ENCODE measurements at places on chromosomes 2 and 18.
A peak's percentile ranks its signal among the peaks of the same experiment; 100 is the strongest.

DNA sequence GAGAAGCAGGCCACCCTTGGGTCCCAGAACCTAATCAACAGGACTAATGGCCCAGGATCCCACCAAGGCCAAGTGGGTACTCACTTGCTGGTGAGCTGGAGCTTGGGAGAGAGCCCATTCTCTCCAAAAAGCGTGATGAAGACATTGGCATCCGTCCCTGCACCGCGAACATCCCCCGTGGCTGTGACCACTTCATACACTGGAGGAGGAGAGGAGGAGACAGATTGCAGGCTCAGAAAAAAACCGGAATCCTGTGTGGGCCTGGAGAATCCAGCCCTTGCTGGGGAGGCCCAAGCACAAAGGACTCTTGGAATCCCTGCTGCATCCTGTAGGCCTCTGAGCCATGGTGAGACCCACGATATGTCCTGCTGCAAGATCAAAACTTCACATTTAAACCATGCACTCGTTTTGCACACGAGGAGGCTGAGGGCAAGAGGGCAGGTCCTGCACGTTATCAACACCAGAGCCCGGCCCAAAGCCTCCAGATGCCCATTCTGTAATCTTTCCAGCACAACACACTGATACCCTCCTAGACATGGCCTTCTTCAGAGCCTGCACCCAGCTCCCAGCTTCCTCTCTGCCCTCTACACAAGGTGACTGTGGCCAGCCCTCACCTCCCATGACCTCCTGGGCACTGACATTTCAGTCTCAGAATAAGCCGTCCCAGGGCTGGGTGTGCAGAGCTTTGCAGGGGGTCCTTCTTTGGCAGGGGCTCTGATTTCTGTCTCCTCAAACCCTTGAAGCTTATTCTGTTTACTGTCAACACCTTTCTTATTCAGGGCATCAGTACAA is 7.8 kb downstream of the LOXHD1 start:
- no peak for DNase-seq

- peak; percentile 67 for DNase-seq
Measured at GRCh38 chr2:102141970-102142828, at the start of gene IL1R1. Gene IL1R1 (plus strand): TSS chr2:102142746. CDS start chr2:102157725, 14,979 bp downstream.

DNA sequence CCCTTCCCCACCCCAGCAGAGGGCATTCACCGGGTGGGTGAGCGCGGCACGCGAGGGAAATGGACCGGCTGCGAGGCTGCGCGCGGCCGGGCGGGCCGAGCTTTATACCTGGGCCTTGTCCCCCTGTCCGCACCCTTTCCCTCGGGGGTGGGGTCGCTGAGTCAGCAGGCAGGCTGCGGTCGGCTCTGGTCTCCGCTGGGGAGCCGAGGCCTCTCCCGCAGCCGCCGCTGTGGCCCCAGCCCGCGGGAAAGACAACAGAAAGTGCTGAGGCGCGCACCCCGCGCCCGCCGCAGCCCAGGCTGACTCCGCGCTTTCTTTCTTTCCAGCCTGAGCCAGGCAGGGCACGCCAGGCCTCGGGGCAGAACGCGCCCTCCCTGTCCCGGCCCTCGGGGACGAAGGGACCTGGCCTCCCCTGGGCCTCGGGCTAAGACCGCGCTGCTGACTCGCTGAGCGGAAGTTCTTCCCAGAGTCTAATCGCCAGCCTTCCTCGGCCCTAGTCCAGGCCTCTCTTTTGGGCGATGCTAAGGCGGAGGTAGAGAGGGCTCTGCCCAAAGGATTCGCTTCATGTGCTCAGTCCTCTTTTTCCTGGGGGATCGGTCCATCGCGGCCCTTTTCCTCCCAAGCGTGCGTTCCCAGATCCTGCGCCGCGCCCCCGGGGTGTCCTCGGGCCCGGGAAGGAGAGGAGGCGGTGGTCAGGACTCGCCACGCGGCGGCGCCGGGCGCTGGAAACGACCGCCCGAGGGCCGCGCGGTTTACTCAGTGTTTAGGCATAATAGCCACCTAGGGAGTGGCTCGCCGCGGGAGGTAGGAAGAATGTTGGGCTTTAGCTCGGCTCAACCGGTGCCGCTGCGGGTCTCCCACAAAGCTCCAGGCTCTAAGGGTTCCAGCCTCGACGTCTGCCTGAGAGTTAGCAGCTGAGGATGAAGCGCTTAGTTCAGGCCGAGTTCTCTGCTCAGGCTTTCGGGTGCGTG is at the start of gene CRYBA2:
CRYBA2 (minus strand) TSS at position 78 of the 971 bp plus-strand sequence. CDS start 246 bp downstream, outside the sequence.
- DNase-seq: no peak

- no peak for DNase-seq
Measured at GRCh38 chr18:22670914-22671313, 253.2 kb upstream of the CTAGE1 start.

GRCh38 chr2:121490584-121491133 is 40.0 kb upstream of the RNU4ATAC start:
- DNase-seq: no peak

GRCh38 chr18:36539674-36540231 is 242.2 kb downstream of the FHOD3 start:
- no peak for DNase-seq

DNA sequence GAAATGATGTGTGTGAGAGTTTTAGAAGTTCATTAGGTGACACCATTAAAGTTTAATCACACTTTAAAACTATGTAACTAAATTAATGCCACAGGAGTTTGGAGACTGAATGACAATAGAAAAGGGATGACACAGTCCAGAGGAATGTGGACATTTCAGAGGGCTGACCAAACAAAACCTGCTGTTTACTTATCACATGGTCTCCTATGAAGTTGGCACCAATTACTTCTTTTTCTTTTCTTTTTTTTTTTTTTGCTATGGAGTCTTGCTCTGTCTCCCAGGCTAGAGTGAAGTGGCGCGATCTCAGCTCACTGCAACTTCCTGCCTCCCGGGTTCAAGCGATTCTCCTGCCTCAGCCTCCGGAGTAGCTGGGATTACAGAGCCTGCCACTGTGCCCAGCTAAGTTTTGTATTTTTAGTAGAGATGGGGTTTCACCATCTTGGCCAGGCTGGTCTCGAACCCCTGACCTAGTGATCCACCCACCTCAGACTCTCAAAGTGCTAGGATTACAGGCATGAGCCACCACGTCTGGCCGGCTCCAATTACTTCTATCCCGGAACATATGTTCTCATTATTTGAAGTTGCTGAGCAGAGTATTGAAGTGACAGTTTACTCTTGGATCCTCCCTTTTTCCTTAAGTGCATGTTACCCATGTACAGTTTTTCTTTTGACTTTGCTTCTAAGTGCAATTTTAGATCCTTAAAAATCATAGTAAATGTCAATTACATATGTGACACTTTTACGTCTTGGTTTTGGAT is 4.3 kb downstream of the AGPS start:
- no peak for DNase-seq

- no peak for DNase-seq
Measured at GRCh38 chr2:130391058-130391871, 35.4 kb downstream of the PTPN18 start.

DNA sequence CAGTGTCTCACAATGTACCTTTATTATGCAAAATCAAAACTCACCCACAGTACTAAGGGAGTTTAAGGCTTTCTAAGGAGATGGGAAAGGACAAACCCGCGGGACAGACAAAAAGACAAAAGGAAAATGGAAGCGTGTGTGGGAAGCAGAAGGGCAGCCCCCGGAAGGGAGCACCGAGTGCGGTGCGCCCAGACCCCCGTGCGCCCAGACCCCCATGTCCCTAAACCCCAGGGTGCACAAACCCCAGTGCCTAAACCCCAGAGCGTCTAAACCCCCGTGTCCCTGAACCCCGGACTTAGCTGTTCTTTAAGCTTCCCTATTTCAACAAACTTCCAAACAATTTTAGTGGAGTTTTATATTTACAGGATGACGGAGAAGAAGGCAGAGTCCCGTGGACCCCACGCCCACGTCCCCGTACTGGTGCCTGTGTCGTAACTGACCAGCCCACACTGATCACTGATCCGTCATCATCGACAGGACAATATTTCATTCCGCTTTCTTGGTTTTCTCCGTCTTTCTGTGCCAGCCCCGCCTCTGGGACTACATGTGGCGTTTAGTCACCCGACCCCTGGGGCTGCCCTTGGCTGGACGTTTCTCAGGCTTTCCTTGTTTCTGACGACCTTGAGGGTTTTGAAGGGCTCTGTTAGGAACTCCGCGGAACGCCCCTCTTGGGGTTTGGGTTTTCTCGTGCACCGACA is 76.9 kb downstream of the RTP5 start:
- DNase-seq: no peak

GRCh38 chr2:64455545-64455944 is 1.6 kb downstream of the LGALSL start:
- no peak for DNase-seq

GRCh38 chr18:54240629-54241107 is 16.2 kb upstream of the MBD2 start:
- no peak for DNase-seq

GRCh38 chr2:98771721-98772524 is 41.0 kb upstream of the MGAT4A start:
- no peak for DNase-seq

- no peak for DNase-seq
Measured at GRCh38 chr18:57353940-57354461, 1.6 kb downstream of the ST8SIA3 start.

DNA sequence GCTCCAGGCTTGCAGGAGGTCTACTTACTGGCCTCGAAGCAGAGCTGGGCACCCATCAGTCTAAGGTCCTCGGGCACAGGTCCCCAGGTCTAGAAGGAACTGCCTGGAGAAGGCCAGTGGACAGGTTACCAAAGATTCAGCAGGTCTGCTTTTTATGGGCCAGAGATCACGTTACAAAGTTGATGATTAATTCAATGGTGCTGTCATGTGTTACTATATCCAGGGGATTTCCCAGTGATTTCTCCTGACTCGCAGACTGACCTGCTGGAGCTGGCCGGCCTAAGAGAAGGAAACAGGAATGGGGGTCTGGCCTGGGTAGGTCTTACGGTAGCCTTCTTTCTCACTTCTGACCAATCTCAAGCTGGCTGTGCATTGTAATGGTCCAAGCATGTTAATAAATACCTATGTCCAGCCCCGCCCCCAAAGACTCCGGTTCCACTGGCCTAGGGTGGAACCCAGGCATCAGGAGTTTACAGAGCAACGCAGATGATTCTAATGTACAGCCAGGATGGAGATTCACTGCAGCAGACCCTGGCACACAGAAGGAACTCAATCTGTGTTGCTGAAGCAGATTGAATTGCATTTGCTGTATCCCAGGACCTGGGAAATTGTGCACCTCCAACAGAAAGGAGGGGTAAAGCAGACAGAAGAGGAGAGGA is at the start of gene NEURL3:
NEURL3 (minus strand) TSS at position 127 of the 659 bp plus-strand sequence; CDS start at position 56, 71 bp downstream.
- no peak for DNase-seq

- no peak for DNase-seq
Measured at GRCh38 chr2:74851191-74851566, 17.3 kb downstream of the HK2 start.

DNA sequence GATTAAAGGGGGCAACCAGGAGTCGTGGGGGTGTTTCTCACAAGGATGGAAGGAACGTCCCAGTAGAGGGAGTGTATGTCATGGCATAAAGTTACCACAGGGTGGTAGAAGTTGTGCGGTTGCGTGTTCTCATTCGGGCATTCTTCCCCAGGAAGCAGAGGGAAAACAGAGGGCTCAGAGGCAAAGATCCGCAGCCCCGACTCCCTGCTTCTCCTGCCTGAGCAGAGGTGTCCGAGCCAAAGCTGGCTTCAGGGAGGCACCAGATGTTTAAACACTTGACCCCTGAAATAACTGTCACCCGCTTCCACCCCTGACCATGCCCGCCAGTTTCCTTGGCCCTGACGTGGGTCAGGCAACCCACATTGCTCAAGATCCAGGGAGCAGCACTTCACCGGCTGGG is 83.7 kb downstream of the EN1 start:
- no peak for DNase-seq

DNA sequence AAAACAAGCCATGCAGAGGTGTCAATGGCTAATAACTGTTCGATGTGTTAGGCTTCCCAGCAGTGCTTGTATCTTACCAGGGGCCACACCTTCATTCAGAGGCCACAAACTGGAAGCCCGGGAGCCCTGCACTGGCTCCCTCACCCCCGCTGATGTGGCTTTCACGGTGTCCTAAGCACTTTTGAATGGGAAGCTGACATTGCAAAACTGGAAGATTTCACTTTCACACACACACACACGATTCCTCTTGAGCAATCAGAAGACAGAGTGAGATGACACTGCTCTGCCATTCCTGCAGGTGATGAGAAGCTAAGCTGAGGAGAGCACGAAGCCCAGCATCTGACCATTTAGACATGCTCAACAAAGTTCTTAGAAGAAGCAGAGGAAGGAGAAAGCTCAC is 8.6 kb upstream of the ZNF407 start:
- no peak for DNase-seq

DNA sequence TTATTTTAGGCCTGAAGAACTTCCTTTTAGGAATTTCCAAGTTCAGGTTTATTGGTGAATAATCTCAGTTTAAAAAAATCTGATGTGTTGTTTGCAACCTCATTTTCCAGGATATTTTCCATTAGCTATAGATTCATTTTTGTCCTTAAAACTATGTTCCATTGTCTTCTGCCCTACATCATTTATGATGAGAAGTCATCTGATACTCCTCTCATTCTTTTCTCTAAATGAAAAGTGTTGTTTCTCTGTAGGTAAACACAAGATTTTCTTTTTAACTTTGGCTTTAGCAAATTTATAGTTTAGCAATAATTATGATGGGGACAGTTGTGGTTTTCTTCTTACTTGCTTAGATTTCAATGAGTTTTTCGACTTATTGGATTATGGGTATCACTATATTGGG is 427.3 kb downstream of the DCDC2C start:
- no peak for DNase-seq

DNA sequence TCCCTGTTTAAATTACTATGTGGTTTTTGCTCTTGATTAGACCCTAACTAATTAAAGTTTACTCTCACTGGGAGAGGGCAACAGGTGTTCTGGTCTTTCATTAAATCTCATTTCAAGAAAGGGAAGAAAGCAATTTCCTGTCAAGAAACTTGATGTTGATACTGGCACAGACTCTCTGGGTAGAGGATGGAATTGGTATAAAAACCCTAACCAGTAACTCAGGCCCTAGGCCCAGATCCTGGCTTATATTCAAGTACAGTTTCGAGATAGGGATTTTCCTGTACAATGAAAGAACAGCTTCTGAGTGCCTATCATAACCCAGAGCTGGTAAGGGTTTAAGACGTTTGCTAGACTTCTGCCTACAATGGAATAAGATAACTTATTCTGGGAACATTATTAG is 61.6 kb upstream of the ACYP2 start:
- DNase-seq: no peak

DNA sequence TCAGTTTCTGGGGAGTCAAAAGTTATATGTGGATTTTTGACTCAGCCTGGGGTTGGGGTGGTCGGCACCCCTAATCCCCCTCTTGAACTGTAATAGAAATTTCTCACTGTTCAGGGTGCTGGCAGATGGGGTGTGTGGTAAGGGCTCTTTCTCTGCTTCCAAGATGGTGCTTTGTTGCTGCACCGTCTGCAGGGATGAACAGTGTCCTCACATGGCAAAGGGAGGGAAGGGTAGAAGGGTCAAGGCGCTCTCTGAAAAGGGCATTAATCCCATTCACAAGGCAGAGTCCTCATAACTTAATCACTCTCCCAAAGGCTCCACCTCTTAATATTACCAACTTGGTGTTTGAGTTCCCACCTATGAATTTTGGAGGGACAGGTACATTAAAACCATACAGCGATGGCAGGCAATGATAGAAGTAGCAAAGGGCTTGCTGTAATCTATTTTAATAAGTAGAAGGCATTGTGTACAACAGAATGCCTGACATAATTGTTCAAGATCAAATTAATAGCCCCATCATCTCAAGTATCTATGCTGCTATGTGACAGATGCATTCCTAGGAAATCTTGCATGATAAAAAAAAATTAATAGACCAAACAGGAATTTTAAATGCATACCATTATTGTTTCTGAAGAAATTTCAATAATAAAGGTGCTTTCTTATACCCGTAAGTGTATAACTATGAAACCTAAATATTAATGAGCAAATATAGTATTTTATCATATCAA is 28.1 kb downstream of the MMADHC start:
- DNase-seq: no peak
